ENCODE measurements at places on chromosomes 7 and 10.

GRCh38 chr7:103348452-103348851 lies 1.0 kb downstream of the PSMC2 start:
- no peak for DNase-seq

DNA sequence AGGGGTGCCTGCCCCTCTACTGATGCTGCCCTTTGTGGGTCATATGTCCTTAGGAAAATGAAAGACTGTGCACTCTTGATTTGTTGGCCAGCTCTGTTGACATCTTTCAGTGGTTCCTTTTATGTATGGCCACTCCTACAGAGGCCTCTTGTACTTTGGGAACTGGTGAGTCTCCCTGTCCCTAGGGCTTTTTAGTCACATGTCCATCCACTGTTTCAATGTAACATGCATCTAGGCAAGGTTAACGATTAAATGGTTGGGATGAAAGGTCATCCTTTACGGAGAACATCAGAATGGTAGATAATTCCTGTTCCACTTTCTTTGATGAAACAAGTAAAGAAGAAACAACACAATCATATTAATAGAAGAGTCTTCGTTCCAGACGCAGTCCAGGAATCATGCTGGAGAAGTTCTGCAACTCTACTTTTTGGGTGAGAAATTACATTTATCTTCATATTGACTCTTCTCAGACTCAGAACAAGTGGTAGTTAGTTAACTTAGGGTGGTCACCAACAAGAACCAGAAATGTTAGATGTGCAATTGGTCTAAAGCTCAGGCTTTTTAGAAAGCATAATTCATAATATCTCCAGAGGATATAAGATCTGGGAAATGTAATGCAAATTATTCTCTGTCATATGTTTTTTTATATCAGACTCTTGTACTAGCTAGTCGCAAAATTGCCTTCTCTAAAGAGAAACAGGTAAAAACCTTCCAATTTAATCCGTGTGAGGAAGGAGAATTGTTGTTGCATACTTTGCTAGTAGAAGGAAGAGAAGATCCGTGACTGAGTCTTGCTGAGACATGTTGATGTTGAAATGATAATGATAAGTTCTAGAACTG lies at the start of gene ABCC2:
Gene ABCC2, plus strand, starts transcription at position 194 of the 840 bp plus-strand sequence. Its CDS starts 205 bp downstream, at position 399.
- no peak for DNase-seq

- DNase-seq, result no peak
Observed at GRCh38 chr10:26700884-26701630, 3.6 kb downstream of the PDSS1 start.

DNA sequence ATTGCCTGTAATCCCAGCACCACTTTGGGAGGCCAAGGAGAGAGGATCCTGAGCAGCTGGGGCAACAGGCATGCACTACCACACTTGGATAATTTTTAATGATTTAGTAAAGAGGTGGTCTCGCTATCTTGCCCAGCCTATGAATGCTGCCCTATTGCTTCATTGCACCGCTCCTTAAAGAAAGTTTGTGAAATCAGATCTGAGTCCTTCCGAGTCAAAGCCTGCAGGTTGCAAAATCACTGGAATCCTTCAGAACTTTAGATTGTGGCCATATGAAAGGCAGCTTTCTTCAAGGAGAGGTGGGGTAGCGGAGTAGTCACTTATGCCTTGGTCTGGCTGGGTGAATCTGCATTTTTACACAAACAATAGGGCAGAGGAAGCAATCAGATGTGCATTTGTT lies 166.3 kb downstream of the ARHGAP12 start:
- no peak for DNase-seq

GRCh38 chr10:8282340-8282739 lies 227.9 kb downstream of the GATA3 start:
- no peak for DNase-seq
